Iris pigment epithelial cell (primary cell): ENCODE measurements at places on chromosomes 1 and 21.

GRCh38 chr1:93306920-93307319 is 38.8 kb upstream of the DR1 start:
- no peak for DNase-seq

DNA sequence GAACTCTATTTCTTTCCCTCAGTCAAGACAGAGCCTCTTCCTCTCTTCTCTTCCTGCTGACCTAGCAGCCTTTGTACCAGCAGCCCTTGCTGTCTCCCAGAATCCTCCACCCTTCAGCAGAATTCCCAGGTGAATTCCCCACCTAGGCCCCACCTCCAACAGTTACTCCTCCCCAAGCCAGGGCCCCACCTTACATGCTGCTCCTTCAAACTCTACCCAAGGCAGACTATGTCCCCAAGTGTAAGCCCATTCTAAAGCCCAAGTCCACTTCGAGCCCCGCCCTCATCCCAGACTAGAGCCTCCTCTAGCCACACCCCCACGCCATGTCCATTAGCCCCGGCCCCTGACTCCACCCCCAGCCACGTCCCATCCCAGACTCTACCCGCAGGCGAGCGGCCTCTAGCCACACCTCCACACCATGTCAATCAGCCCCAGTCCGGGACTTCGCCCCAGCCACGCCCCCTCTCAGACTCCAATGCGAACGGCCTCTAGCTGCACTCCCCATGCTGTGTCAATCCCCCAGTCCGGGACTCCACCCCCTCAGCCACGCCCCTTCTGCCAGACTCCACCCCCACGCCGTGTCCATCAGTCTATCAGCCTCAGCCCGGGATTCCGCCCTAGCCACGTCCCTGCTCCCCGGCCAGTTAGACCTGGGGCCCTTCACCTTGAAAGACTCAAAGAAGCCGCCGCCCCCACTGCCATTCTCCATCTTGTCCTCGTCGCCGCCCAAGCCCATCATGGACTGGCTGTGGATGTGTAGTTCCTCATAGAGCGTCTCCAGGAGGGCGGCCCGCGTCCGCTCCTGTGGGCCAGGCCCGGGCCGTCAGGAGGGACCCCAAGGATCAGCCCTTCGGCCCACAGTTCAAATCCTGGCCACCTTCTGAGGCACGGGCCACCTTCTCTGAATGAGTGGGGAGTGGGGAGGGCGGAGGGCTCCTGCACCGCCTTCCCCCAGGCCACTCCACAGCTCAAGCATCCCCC is 61.3 kb downstream of the RAP1GAP start:
- peak; percentile 92 for DNase-seq

DNA sequence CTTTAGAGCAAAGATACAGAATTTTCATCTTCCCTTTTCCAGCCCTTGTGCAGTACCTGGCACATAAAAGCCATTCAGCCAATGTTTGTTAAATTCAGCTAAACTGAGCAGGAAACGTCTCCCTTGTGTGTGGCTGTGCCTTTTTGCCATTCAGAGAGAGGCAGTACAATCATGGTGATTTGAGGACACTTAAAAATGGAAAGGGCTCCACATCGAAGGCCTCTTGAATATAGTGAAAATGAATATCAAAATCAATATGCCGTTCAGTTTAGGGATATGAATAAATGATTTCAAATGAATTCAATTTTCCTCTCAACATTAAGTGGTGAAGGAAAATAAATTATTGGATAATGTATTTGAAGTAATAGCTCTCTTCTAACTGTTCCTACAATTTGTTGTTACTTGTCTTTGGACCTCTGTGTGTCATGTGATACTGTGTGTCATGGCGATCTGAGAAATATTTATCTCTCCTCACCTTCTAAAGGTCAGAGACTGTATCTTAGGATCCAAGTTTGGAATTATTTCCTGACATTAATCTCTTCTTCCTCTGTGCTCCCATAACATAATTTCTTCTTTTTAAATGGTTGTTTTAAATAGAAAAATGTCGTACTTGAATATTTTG is 355.6 kb upstream of the ST6GALNAC5 start:
- no peak for DNase-seq

DNA sequence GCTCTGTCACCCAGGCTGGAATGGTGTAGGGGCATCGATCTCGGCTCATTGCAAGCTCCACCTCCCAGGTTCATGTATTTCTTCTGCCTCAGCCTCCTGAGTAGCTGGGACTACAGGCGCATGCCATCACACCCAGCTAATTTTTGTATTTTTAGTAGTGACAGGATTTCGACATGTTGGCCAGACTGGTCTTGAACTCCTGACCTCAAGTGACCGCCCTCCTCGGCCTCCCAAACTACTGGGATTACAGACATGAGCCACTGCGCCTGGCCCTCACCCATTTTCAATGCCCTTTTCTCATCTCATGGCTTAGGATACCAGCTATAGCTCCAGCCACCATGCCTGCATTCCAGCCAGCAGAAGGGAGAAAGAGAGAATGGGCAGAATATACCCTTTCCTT is 12.9 kb upstream of the SOX13 start:
- no peak for DNase-seq

DNA sequence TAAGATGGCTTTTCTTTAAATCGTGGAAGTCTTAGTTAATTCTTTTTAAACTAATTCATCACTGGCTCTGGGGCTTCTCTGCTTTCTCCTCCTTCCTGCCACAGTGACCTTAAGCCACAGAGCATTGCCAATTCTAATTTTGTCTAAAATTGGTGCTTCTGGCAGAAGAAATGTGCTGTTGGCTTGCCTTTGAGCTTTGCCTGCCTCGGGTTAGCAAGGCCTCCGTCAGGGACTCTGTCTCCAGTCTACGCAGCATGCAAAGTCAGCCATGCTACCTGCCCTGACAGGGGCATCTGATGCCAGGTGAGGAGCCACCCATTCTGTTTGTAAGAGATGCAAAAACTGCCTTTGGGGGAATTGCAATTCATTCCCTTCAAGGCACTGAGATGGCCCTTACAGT is 25.2 kb downstream of the CLDN14 start:
- no peak for DNase-seq

- no peak for DNase-seq
These were observed 54.4 kb upstream of the SCMH1 start for GRCh38 chr1:41296506-41296905.

GRCh38 chr1:109193653-109194590 is 19.8 kb upstream of the SARS1 start:
- no peak for DNase-seq

- DNase-seq = no peak
These were observed 64.1 kb downstream of the ACTL8 start for GRCh38 chr1:17819129-17819802.

DNA sequence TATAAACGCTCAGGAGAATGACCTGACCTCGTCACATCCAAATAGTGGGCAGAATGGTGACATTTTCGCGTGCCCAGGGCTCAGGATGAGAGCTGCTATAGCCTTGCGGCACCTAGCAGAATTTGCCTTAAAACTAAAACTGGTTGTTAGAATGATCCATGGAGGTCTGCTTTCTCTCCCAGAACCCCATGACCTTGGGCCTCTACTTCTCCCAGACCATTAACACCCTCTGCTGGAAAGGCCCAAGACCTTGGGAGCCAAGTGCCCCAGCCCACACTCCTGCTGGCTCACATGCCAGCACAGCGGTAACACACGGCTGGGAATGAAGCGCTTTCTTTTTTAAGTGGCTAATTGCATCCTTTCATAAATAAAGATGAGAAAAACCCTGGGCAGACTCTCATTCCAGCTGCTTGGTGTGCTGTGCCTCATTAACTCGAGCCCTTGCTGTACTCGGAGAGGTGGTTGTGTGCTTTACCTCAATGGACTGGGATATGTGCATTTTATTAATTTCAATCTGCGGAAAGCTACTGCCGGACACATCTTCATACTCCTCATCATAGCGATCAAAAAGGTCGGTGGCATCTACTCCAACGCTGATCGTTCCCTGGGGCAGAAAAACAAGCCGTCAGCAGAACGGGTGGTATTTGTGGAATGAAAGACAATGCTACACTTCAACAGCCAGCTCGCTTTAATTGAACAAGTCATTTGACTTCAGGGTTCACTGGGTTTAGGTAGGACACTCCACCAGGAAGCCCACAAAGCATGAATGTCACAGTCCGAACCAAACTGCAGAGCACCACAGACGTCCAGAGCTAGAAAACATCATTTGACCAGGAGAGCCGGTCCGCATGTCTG is 29.0 kb downstream of the THAP3 start:
- no peak for DNase-seq

GRCh38 chr1:184860535-184860934 is 105.9 kb upstream of the EDEM3 start:
- peak; percentile 17 for DNase-seq

- DNase-seq = no peak
These were observed 962.2 kb downstream of the ADGRL2 start for GRCh38 chr1:82762829-82763532.

DNA sequence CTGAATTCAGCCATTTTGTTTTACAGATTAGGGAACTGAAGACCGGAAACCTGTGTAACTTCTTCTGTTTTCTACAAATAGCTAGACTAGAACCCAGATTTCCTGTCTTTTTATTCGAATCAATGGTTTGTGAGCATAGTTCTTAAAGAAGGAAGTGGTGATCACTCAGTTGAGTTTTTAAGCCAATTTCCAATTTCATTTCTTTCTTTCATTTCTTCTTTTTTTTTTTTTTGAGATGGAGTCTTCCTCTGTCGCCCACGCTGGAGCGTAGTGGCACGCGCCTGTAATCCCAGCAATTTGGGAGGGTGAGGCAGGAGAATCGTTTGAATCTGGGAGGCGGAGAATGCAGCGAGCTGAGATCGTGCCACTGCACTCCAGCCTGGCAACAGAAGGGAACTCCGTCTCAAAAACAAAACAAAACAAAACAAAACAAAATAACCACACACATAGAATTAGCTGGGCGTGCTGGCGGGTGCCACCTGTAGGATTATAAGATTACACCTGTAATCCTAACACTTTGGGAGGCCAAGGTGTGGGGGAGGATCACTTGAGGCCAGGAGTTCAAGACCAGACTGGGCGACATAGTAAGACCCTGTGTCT is 3.0 kb upstream of the MDM4 start:
- no peak for DNase-seq

- DNase-seq = peak; percentile 72
These were observed 297.2 kb downstream of the TGFB2 start for GRCh38 chr1:218642033-218642948.

DNA sequence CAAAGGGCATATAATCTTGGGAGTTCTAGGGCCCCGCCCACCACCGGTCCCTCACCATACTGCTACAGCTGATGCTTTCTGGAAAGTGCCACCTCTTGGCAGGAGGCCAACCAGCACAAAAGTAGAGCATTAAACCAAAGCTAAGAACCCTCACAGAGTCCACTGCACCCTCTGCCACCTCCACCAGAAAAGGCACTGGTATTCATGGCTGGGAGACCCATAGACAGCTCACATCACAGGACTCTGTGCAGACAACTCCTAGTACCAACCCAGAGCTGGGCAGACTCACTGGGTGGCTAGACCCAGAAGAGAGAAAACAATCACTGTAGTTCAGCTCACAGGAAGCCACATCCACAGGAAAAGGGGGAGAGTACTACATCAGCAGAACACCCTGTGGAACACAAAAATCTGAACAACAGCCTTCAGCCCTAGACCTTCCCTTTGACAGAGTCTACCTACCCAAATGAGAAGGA is 10.8 kb downstream of the THEM4 start:
- no peak for DNase-seq

GRCh38 chr1:109059026-109059425 is 16.8 kb downstream of the TAF13 start:
- no peak for DNase-seq

- peak; percentile 72 for DNase-seq
These were observed 39.0 kb downstream of the LRRC71 start for GRCh38 chr1:156959414-156959813.

DNA sequence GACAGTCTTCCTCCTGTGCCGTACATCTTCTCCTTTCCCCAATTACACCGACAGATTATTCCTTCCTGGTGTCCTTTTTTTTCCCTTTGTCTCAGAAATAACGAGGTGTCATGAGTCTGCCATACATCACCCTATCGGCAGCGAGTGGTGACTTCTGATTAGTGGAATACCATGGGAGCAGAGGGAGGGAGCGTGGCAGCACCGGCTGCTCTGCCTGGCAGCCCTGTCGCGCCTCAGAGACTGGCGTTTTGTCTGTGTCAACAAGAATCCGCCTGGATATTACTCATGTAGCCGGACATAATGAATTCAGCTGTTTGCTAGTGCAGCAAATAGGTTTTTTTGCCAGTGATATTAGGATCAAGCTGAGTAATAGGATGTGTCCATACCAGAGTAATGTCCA is 51.8 kb downstream of the UTP25 start:
- no peak for DNase-seq

DNA sequence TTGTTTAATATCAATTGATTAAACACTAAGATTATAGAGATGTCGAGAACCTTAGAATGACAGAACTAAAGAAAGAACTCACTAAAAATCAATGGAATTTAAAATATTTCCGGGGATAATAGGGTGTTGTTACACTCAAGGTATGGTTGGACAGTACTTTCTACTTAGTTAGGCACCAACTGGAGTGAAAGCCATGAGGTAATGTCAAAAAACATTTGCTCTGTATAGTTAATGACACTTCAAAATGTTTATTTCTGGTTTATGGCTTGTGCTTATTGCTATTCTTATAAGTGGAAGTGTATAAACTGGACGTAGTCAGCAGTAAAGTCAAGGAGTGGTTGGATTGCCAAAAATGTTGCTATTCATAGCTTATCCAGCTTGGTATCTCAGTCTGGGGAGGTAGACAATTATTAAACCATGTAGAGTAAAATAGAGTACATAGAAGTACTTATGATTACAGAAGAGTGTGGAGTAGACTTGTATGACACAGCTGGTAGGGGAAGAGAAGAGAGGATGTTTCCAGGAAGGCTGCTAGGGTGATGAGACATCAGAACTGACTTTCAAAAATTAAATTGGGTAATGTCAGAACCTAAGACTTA is 56.5 kb upstream of the BMP8A start:
- DNase-seq = peak; percentile 74

DNA sequence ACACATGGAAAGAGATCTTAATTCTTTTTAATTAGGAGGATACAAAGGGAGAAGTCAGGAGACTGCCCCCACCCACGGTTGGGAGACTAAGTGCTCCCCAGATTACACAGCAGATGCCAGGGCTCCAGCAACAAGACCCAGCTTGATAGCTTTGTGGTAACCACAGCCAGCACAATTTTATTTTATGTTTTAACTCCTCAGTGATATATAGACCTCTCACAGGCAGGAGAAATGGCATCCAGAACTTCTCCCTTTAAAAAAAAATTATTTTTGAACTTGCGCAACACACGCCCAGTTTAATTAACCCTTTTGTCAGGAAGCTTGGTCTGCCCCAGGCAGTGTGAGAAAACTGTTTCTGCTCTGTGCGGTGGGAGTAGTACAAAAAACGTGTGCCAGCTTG is 62.6 kb upstream of the ACOT11 start:
- DNase-seq = no peak

DNA sequence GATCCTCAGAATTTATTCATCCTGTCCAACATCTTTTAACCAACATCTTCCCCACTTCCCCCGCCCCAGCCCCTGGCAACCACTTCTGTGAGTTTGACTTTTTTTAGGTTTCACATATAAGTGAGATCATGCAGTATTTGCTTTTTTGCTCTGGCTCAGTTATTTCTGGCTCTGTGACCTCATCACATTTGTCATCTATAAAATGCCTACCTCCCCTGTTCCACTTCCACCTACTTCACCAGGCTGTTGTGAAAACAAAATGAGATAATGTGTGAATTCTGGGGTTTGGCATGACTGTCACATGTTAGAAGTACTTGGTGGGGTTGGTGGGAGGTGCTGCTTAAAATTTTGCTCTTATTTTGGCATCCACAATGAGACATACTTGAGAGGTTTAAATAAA is 18.4 kb downstream of the HHAT start:
- DNase-seq = no peak
